ENCODE measurements at places on chromosomes 11 and 22.

DNA sequence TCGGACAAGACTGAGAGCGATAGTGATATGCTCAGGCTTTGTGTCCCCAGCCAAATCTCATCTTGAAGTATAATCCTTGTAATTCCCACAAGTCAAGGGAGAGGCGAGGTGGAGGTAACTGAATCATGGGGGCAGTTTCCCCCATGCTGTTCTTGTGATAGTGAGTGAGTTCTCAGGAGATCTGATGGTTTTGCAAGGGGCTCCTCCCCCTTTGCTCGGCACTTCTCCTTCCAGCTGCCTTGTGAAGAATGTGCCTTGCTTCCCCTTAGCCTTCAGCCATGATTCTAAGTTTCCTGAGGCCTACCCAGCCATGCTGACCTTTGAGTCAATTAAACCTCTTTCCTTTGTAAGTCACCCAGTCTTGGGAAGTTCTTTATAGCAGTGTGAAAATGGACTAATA, 7.5 kb upstream of the FOLR2 start:
- no peak for DNase-seq

GRCh38 chr11:44328138-44328660, 18.3 kb upstream of the ALX4 start:
- no peak for DNase-seq

DNA sequence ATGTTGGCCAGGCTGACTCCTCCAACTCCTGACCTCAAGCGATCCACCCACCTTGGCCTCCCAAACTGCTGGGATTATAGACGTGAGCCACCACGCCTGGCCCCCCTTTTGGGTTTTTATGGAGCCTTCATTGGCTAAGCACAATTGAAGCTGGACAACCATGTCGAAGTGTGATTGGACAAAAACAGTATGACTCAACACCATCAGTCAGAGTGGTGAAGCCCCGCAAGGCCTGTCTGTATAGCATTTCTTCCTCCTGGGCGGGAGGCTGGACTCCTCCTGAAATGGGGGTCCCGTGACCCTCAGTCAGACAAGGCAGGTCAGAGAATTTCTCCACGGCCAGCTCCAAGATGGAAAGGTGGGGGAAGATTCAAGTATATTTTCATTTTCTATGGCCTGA, 3.1 kb upstream of the PARVB start:
- DNase-seq, result no peak

DNA sequence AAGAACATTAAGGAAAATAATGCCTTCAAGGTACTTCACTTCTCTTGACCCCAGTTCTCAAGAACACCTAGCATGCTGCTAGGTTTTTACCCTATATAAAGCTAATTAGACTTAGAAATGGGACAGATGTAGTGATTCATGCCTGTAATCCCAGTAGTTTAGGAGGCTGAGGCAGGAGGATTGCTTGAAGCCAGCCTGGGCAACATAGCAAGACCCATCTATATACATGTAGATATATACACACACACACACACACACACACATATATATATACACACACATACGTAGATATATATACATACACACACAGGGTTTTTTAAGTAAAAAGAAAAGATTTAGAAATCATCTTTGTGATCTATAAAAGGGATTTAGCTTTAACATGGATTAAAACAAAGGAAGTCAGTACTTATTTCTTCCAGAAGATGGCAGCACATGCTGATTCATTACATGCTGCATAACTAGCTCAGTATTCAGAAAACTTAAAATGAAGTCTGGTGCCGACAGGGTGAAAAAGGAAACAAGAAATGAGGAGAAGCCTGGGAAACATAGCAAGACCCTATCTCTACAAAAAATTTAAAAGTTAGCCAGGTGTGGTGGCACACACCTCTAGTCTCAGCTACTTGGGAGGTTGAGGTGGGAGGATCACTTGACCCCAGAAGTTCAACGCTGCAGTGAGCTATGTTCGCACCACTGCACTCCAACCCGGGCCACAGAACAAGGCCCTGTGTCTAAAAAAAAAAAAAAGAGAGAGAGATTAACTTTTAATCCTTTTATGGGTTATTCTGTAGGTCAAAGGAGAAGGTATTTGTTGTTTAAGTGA, 28.5 kb upstream of the RBX1 start:
- DNase-seq, result peak; percentile 61

GRCh38 chr11:77144857-77145428, 16.9 kb downstream of the MYO7A start:
- no peak for DNase-seq
